ENCODE measurements at places on chromosomes 5 and 9.

DNA sequence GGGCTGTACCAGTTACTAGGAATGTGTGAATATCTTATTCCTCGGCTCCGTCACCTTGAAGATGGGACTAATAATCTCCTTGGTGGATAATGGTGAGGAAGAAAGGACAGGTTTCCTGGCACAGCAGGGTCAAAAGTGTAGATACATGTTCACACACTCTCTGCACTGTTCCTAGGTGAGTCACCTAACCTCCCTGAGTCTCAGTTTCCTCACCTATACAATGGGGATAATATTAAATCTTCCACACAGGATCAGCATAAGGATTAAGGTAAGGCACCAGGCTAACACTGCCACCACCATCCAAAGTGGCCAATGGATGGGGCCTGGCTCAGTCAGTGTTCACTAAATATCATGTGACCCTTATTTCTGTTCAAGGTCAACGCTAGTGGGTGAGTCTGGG lies 66.9 kb downstream of the PSMB7 start:
- DNase-seq: no peak

- no peak for DNase-seq
Measured at GRCh38 chr5:87147441-87147840, 120.2 kb upstream of the RASA1 start.

DNA sequence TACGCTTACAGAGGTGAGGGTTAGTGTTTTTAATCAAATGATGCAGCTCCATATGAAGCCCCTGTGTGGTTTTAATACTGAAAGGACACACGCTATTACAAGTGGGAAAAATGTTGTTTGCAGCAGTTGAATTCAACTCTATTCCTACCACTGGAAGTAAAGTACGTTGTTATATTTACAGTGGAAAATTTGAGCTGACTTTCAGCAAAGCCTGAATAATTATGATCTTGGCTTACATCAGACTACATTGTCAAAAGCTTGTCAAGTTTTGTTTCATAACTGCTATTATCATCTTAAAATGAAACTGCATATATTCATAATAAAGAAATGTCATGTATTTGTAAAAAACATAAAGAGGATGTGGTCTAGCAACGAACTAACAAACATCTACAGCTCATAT lies 818.5 kb downstream of the SEMA5A start:
- DNase-seq: no peak

DNA sequence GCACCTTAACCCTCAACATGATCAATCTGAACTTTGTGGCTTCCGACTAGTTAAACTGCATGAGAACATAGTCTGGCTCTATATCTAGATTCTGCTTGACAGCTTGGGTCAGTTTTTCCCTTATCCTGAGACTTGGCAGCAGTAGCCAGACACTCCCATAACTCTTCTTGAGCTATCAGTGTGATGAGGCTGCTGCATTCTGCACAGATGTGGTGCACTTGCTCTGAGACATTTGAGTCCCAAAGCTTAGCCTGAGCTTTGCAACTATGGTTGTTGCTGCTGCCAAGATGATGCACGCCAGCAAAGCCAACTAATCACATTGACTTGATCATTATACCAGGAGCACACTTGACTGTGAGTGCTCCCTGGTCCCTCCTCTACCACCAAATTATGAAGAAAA lies 36.2 kb downstream of the MOCS2 start:
- peak; percentile 26 for DNase-seq

DNA sequence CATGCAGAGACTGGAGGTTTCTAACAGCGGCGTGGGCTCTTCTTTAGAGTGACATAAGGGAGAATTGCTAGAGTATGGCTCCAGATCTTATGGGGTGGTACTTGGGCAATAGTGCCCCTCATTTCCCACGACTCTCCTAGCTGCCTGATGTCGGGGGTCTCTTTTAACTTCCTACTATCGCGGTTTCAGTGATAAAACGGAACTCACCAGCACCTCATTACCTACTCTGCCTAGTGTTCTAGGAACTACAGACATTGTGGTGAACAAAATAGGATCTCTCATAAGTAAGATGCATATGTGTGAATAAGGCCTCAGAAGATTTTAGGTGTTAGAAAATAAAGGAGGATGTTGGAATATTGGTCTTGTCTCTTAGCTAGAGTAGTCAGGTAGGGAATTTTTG lies 1.1 kb downstream of the ICE1 start:
- DNase-seq: no peak

DNA sequence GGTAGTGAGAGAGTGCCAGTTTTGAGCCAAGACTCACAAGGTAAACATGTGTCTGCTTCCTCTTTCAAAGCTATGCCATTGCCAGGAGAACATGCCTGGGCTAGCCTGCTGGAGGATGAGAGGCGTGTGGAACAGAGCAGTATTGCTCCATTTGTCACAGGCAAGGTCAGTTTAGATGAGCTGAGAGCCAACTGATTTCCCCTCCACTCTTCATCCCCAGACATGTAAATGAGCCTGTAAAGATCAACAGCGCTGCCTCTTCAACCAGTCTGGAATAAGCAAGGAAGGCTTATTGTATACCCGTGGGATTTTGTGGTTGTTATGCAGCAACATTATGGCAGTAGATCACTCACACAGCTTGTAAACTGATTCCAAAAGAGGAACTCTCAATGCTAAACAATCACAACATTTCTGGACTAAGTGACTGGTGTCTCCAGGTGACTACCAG lies 8.2 kb upstream of the GDNF start:
- peak; percentile 85 for DNase-seq

DNA sequence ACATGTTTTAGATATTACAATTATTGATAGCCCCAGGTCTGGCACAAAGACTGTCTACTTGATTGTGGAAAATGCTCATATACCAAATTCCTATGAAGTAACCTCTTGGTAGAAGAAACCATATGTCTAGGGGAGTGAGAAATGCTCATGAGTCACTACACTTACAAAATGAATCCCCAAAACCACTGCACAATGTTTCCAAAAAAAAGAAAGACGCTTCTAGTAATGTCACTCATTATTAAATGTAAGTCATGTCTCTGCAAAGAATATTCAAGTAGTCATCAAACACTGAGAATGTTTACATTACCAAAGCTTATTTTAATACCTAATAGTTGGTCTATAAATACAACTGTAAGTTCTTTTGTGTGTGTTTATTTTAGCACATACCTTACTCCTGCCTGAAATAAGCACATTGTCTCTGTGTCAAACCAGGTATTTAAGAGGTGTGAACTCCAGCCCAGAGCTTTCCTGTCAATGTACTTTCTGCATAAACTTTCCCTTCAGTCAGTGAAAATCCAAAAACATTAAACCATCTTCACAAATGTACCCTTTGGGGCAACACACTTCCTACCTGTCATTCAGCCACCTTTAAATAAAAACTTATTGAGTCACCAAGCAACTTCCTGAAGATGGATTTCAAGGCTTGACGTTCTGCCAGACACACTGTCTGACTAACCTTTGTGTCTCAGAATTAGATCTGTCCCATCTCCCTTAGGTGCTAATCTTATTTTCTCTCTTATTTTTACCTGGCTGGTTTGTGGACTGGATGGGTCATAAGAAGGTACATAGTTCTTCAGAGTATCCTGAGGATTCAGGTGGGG lies 194.0 kb downstream of the NFIB start:
- DNase-seq: no peak

GRCh38 chr9:86257391-86257790 lies 2.1 kb downstream of the C9orf153 start:
- peak; percentile 90 for DNase-seq

GRCh38 chr5:43073597-43074546 lies 33.8 kb upstream of the ANXA2R start:
- peak; percentile 65 for DNase-seq

GRCh38 chr5:96173366-96173765 lies 211.7 kb upstream of the ELL2 start:
- no peak for DNase-seq

DNA sequence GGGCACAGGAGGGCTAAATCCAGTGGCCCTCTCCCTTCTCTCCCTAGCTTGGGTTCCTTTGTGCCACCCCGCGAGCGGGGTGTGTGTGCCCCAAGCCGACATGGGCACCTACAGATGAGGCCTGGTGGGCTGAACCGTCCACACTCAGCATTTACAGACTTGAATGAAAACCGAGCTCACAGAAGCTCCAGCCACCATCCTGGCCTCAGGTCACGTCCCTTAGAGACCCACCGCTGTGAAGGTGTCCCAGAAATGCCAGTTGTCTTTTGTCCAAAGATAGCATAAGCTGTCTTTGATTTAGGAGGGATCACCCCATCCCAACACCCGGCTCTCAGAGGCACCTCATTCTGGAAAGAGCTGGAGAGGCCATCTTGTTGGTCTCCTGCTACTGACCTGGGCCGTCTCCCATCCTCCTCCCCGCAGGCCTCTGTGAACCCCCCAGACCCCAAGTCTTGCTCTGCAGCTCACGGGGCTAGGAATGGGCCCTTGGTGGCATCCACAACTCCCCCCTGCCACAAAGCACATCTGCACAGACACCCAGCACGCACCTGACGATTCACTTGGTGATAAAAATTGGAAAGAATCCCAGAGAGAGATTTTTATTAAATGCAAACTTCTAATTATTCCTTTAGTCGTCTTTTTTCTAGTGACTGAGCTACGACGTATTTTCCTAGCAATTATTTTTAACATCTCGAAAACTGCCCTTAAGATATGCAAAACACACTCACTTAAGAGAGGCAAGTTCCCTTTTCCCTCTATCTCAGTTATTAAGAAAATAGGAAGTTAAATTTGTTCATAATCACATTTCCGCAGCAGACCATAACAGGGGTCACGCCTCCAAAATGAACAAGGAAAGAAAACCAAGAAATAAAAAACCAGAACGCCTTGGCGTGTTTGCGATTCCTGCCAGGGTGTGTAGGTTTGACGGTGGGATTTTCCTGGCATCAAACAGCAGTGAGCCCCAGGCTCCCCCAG lies 80.5 kb upstream of the LMX1B start:
- no peak for DNase-seq

DNA sequence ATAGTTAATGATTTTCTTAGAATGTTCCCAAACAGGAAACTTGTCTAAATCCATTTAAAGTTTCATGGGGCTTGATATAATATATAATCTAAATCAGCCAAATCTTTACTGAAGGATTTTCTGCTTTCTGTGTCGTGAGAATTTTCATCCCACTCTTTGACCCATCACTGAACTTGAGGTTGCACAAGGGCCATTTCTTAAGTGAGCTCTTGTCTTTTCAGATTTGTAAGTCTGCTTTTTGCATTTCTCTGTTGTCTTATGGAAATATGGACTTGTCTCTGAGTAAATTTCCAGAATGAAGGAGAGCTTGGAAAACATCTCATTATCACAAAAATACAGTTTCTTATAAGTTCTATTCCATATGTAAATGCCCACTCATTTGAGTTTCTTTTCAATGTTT lies 149.2 kb upstream of the ARRDC3 start:
- no peak for DNase-seq

DNA sequence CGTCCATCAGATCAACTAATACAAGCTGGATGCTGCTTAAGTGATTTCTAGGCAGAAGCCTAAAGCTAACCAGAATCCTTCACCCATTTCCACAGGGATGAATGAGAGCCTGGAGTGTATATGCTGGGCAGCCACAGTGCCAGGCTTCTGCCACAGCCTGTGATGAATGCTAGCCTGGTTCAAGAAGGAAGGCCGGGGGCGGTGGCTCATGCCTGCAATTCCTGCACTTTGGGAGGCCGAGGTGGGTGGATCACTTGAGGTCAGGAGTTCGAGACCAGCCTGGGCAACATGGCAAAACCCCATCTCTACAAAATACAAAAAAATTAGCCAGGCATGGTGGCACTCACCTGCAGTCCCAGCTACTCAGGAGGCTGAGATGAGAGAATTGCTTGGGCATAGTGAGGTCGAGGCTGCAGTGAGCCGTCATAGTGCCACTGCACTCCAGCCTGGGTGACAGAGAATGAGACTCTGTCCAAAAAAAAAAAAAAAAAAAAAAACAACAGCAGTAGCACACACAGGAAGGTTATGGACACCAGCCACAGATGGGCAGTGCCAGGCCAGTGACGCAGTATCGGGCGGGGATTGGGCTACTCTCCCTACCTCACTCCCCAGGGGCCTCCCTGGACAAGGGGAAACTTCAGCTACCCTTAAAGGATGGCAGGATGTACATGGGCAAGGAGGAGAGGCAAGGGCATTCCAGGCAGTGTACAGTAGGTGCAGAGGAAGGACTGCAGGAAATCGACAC lies 23.1 kb upstream of the HMCN2 start:
- DNase-seq: no peak

DNA sequence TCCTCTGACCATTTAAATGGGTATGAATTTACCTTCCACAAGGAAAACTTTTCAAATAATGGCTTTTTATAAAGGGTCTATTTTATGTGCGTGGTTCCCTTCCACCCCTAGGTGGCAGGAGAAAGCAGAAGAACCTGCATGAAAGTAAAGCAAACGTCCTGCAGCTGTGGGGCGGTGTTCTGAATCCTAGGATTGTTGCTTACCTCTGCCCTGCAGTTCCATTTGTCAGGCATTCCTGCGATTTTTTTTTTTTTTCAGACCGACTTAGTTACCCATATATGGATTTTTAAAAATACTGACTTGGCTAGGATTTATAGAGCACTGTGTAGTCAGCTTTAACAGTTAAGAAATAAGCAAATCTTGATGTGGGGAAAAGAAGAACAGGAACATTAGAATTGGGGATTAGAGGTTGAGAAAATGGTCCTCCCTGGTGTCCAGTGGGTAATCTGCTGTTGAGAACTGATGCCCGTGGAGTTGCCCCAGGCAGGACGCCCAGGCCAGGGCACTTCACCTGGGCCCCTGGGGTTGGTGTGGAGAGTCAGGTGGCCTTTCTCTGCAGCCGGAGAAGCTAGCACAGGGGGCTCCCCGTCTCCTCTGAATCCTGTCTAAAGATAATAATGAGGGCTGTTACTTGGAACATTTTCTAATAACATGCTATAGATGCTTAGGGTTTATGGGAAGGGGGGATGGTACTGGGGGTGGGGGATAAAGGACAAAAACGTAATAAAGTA lies 30.4 kb upstream of the LTC4S start:
- peak; percentile 61 for DNase-seq

DNA sequence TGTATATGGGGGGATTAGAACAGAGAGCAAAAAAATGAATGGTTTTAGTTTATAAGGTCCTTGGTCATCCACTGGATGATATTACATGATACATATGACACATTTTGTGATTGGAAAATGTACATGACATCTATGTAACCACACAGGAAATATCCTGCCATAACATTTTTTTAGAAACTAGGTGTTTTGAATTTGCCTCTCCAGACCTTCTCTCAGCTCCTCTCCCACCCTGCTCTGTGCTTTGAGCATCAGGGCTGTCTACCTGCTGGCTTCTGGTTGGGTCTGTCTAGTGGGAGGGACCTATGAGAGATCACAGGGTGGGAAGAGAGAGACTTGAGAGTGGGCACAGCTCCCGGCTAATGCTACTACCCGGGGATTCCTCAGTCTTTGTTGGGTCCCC lies 24.4 kb downstream of the AKNA start:
- no peak for DNase-seq

GRCh38 chr5:38360323-38361061 lies 102.1 kb downstream of the EGFLAM start:
- DNase-seq: no peak

GRCh38 chr9:34072868-34073590 lies 24.3 kb upstream of the UBAP2 start:
- no peak for DNase-seq

DNA sequence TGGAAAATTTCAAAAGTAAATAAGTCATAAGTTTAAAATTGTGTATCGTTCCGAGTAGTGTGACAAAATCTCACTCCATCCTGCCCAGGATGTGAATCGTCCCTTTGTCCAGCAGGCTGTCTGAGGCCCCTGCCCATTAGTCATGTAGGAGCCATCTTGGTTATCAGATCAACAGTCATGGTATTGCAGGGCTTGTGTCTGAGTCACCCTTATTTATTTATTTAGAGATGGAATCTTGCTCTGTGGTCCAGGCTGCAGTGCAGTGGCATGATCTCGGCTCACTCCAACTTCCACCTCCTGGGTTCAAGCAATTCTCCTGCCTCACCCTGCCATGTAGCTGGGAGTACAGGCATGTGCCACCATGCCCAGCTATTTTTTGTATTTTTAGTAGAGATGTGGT lies 30.2 kb downstream of the ITGA2 start:
- DNase-seq: no peak
